ENCODE measurements at places on chromosomes 1 and 21.

DNA sequence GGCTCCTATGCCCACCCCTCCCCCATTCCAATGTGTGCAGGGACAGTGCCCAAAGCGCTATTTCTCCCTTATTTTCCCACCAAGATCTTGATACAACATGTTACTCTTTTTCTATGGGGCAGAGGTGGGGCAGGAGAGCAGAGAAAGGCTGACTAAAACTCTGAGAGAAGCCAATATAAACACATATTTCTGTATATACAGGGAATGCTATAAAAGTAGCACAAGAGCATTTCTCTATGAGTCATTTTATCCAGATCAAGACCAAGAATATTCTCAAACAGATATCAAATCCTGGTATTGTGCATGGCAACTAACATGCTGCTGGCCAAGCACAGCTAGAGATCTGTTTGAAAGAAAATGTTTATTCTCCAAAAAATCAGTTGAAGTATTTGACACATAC lies 7.3 kb downstream of the WDR26 start:
- DNase-seq, result no peak

GRCh38 chr1:114040273-114041015 lies 61.2 kb downstream of the OLFML3 start:
- DNase-seq, result no peak

DNA sequence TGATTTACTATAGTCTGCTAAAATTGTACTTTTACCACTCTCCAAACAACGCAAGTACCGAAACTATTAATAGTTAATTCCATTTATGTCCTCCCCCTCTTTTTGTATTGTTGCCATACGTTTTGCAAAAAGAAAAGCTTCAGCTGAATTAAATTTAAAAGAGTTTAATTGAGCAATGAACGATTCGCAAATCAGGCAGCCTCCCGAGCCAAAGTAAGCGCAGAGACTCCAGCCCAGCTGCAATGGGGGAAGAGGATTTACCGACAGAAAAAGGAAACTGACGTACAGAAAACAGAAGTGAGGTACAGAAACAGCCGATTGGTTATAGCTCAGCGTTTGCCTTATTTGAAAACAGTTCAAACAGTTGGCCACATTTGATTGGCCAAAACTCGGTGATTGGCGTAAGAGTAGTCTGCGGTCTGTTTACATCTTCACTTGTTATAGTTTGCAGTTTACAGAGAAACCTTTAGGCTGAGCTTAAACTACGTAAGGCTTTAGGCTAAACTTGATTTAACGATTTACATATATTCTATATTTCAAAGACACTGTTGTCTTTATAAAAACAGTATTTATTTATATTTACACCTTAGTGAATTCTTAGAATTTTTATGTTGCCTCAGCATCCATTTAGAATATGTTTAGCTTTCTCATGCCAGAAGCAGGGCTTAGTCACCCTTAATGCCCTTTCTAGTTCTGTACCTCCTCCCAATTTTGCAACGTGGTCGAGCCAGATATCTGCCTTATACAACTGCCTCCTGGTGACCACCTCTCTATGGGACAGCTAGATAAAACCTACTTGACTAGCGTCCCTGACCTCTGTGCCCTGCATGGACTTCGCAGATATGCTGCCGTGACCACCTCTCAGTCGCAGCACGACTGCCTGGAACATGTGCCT lies 23.8 kb downstream of the CR1 start:
- DNase-seq, result no peak

DNA sequence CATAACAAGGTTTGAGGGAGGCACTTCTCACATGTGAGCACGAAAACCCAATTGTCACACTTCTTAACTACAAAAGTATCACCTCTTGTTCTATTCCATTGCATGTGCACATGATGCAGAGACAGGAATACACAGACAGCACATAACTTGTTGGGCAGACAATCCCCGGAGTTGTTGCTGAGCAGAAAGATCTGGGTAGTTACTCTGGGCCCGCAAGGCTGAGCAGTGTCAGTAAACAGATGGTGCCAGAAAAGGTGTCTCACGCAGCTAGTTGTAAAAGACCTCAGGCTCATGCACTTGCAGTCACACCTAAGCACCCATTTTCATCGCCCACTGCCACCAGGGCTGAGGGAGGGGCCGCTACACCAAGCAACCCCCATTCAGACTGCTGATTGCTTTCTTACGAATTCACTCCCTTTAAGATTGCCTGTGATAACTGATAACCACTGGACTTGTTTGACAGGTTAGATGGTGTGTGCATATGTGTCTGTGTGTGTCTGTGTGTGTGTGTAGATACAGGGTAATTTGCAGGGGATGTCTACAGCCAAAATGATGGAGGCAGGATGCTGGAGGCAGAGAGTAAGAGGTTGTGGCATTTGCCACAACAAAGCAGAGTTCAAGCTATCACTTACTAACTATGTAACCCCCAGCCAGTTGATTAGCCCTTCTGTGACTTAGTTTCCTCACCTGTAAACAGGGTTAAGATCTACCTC lies 4.2 kb downstream of the LGR6 start:
- no peak for DNase-seq

DNA sequence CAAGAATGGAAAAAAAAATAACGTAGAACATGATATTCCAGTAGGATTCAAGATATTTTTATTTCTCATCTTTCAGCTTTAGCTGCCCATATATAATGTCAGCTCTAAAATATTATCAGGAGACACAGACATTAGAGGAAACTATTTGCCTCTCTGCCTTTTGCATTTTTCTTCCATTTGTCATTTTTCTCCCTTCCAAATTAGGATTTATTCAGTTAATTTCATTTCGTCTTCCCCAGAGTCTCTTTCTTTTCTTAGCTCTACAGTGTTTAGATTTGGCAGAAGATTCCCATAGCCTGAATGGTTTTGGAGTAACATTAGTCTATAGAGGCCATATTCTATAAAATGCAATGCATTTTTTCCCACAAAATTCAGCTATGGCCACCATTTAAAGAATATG lies 5.1 kb upstream of the ENAH start:
- no peak for DNase-seq

DNA sequence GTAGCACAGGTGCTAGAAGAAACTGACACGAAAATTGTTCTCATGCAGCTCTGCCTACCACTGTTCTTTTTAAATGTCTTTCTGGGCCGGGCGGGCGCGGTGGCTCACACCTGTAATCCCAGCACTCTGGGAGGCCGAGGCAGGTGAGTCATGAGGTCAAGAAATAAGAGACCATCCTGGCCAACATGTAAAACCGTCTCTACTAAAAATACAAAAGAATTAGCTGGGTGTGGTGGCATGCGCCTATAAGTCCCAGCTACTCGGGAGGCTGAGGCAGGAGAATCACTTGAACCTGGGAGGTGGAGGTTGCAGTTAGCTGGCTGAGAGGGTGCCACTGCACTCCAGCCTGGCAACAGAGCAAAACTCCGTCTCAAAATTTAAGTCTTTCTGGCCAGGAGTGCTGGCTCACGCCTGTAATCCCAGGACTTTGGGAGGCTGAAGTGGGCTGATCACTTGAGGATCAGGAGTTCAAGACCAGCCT lies 947 bp upstream of the RIT1 start:
- DNase-seq, result no peak

DNA sequence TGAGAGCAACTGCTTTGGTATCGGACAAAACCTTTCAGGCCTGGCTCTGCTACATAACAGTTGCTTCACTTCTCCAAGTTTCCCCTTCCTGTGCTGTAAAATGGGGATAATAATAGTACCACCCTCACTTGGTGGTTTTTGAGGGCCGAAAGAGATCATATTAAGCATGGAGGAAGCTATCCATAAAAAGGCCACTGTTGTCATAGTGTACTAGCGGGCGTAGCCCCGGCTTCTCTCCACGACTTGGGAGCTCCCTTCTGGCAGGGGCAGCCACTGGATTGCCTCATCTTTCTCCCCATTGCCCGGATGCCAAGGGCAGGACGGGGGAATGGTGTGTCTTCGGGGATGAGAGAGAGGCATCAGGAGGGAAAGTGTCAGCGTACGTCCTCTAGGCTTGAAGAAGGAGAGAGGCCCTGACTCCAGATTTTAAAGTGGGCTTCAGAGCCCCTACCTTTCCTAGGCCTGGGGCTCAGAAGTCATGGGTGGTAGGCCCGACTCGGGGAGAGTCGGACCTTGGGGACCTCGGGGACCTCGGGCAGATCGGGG lies 548 bp upstream of the MFSD2A start:
- no peak for DNase-seq

- DNase-seq, result no peak
Measured at GRCh38 chr21:38675182-38675824, 130.4 kb upstream of the ETS2 start.

GRCh38 chr1:191624044-191624443 lies 534.2 kb upstream of the RGS18 start:
- no peak for DNase-seq

DNA sequence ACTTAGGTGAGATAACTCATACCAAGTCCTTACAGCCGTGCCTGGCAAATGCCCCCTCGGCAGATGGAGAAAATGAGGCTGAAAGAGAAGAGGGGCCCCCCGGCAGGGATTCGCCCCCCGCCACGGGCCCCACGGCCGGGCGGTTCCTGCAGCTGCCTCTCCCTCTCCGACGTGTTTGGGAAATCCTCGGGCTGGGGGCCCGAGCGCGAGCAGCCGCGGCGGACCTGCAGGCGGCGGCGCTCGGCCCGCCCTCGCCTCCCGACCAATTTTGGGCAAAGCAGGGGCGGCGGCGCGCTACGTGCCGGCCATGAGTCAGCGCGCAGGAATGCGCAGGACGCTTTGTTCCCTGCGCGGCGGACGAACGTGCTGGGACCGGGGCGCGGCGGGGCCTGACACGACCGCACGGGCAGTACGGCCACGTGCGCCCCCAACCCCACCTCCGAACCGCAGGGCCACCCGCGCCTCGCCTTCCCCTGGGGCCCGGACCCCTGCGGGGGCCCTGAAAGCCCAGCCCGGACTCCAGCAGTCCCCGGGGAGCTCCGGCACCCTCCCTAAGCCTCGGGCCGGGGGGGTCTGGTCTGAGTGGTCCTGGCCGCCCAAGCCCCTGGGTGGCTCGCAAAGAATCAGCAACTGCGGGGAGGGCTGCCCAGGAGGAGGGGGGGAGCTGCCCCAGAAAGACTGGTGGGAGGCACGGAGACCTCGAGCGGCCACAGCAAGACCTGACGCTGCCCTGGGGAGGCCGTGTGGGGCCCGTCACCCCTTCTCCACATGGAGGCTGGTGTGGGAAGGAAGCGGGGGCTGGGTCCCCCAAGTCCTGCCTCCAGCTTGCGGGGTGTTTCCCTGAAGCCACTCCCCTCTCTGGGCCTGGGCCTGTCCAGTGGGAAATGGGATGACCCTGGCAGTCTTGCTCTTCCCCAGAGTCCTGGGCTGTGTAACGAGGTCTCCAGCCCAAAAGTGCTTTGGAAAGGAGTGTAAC lies 11.9 kb upstream of the EDN2 start:
- peak; percentile 74 for DNase-seq

DNA sequence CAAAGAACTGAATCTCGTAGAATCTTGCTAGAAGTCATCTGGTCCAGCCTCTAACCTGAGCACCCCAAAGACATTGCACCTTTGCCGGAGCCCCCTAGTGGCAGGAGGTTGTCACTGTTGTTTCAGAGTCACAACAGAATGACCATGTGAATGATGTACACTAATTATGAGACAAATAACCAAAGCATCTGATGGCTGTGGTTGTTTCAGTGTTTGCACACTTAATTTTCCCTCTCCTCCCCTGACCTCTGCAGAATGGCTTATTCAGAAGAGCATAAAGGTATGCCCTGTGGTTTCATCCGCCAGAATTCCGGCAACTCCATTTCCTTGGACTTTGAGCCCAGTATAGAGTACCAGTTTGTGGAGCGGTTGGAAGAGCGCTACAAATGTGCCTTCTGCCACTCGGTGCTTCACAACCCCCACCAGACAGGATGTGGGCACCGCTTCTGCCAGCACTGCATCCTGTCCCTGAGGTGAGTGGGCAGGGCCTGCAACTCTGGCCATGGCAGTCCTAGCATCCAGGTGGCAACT lies 26.4 kb downstream of the TRAF5 start:
- peak; percentile 66 for DNase-seq

GRCh38 chr1:8326265-8326664 lies 8.4 kb downstream of the SLC45A1 start:
- no peak for DNase-seq

GRCh38 chr1:218686258-218686657 lies 341.1 kb downstream of the TGFB2 start:
- DNase-seq, result no peak

DNA sequence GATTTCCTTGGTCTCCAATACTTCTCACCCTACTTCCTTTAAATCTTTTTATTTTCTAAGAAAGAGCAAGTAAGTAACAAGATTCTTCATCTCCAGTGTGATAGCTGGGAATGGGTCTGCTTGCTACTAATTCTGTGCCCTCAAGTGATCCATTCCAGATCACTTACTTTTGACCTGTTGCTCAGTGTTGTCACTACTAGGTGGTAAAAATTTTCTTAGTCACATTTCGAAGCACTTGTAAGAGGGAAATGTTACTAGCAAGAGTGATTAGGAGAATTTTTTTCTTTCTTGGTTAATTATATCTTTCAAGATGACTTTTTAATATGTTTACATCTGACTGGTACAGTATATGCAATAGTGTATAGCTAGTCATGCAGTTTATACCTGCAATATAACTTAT lies 2.2 kb downstream of the UBAP2L start:
- no peak for DNase-seq

GRCh38 chr1:41582851-41583657 lies 98.6 kb upstream of the EDN2 start:
- DNase-seq, result no peak

- peak; percentile 65 for DNase-seq
Measured at GRCh38 chr1:145926686-145927062, 610 bp downstream of the RBM8A start.

DNA sequence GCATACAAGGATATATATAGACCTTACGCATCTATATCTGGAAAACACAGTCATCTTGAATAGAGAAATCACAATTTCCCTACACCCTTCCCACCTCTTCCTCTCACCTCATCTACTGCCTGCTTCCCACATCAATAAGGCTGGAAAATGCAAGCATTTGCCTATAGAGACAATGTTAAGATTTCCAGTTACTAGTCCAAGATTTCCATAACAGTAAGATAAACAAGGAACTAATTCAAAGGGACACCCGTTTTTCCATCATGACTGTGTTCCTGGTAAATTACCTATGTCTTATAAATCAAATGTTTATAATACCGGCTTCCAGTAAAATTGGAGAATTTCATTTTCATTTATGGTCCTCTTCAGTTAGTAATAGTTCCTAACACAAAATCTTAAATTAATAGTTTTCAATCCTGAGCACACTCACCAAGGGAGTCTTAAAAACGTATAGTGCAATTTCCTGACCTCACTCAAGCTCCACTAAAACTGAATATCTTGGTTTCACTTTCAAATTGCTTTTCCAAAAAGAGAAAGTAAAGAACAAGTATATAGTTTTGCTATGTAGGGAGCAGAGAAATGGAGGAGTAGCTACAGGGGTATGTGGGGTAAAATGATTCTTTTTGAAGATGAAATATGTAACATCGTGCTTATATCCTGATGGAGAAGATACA lies 398.7 kb downstream of the PLPP3 start:
- no peak for DNase-seq

GRCh38 chr1:210551899-210552298 lies 223.2 kb downstream of the HHAT start:
- no peak for DNase-seq

GRCh38 chr1:27724961-27725373 lies 794 bp upstream of the FAM76A start:
- no peak for DNase-seq

- no peak for DNase-seq
Measured at GRCh38 chr1:11339346-11340232, 66.6 kb downstream of the UBIAD1 start.

All from activated CD4-positive, alpha-beta T cell treated with anti-CD3 and anti-CD28 coated beads, Interleukin-2, amount 50 U/mL, for 48 hours (primary cell).